Vein endothelial cell (primary cell): ENCODE measurements at places on chromosomes 5 and 9. TPM values are rescaled to one million over a fixed set of nuclear protein-coding genes. Genes with fewer than 3 reads are reported as not detected.

SLC9A3 gene
- 1.8 and 2.3 TPM in 2 replicates for total RNA-seq

SPATA31D4 gene
- total RNA-seq: not detected in 2 replicates

TRIM41 gene
- 9.8 and 10.2 TPM in 2 replicates for total RNA-seq

ERAP2 gene
- 6.5 and 77.3 TPM in 2 replicates for total RNA-seq

NXNL2 gene
- total RNA-seq: not detected in 2 replicates

SLCO4C1 gene
- total RNA-seq: not detected in 2 replicates

DIRAS2 gene
- not detected in 2 replicates for total RNA-seq

TEX48 gene
- total RNA-seq: not detected in 2 replicates

CARD9 gene
- total RNA-seq: 0.57 and 0.65 TPM in 2 replicates

PCDHGC5 gene
- total RNA-seq: 1.3 and 1.4 TPM in 2 replicates

ATP10B gene
- total RNA-seq: not detected in 2 replicates

ADAMTS16 gene
- under 0.01 TPM in 1 of 2 replicates, not detected in the other for total RNA-seq

C8G gene
- total RNA-seq: 0.33 and 0.76 TPM in 2 replicates

CSF1R gene
- total RNA-seq: not detected in 2 replicates

FOXE1 gene
- not detected in 2 replicates for total RNA-seq

CATSPER3 gene
- total RNA-seq: under 0.01 TPM in 1 of 2 replicates, not detected in the other

C1QTNF2 gene
- total RNA-seq: 0.10 TPM in 1 of 2 replicates, not detected in the other

PCDHGB1 gene
- total RNA-seq: 0.96 and 2.3 TPM in 2 replicates

SPINK13 gene
- not detected in 2 replicates for total RNA-seq
